Right lobe of liver (tissue), 6 donors: ENCODE measurements at places on chromosomes 4 and X.

GRCh38 chr4:58749206-58749605 is 1639.0 kb upstream of the IGFBP7 start:
- no peaks in the 10 kb centered on the region for H3K27me3 ChIP-seq
- H3K4me1 ChIP-seq, result no peaks in the 10 kb centered on the region

DNA sequence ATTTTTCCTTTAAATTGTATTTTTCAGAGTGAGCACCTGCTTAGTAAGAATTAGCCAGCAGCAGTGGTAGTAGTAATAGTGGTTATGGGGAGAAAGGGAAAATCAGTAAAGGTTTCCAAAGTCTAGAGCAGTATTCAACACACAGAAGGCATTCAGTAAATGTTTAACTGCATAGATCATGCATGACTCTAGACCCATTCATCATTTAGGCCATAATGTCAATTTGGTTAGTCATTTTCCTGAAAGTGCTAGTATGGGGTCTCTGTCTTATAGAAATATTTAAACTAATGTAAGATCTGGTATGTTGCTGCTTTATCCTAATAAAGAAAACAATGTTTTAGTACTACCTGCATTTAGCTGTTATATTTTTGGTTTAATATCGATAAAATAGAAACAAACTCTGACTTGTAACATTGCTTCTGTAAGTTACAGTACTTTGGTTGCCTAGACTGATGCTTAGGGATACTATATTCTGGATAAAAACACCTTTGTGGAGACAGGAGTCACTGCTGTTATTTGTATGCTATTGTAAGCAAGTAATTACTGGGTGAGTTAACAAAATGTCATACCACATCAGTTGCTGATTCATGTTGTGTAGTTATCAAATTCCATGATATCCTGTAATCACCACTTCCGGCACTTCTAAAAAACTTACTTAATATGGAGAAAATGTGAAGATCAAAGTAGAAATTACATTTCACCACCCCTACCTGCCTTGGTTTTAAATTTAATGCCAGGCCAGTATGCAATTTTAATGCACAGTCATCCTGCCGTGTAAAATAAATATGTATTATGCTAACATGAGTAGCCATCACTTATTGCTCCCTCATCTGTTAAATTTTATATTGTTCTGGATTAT is 115.8 kb upstream of the BMPR1B start:
- no peak overlapping the region for H3K4me3 ChIP-seq
- H3K4me1 ChIP-seq, result no peaks in the 10 kb centered on the region
- no peak for DNase-seq
- peaks cover 4% of the 10 kb centered on the region for H3K36me3 ChIP-seq
- H3K27ac ChIP-seq, result no peak overlapping the region

GRCh38 chrX:119729408-119730201 is 28.8 kb upstream of the SOWAHD start:
- H3K36me3 ChIP-seq, result no peaks in the 10 kb centered on the region

- no peaks in the 10 kb centered on the region for H3K4me1 ChIP-seq
- DNase-seq, result no peak
- H3K4me3 ChIP-seq, result no peak overlapping the region
Measured at GRCh38 chrX:14618177-14618965, 89.0 kb downstream of the GLRA2 start.

DNA sequence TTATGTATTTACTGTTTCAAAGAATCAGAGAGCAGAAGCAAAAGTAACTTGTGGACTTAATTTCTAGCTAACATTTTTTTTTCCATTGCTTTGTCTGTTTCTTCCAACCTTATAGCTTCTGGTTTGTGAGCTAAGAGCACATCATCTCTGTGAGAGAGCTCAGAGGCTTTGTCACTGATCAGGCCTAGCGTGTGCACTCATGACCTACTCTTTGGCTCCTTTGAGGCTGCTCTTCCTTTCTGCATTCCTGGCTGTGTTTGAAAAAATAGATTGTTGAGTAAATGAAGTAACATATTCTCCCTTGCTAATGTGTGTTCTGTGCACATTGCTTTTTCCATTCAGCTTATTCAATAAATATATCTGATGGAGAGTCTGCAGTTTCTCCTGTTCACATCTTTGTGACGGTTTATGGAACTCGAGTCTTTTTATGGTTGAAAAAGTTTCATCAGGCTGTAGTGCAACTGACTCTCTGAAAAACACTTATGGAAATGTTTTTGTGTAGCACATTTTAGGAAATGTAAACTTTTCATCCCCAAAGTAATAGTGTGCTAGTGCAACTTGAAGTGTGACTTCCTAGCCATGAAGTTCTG is 133.0 kb downstream of the RAPGEF2 start:
- no peaks in the 10 kb centered on the region for H3K27me3 ChIP-seq
- no peak overlapping the region for H3K4me3 ChIP-seq
- no peaks in the 10 kb centered on the region for H3K36me3 ChIP-seq
- no peaks in the 10 kb centered on the region for H3K4me1 ChIP-seq

DNA sequence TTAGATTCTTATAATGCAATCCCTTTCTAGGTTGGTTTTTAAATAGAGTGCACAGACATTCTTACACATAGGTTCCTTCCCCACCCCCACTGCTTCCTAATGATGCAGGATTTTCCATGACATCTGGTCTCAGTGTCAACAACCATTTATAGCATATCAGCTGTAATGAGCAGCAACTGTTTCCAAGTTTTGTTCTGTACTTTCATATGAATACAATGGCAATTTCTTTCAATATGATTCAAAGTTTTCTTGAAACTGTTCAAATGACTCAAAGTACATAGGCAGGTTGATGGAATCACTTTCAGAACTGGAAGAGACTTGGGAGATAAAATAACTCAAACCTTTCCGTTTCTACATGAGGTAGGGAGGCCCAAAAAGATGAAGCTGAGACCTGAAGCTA is 220.7 kb downstream of the CAMK2D start:
- H3K36me3 ChIP-seq, result no peaks in the 10 kb centered on the region
- no peak overlapping the region for H3K4me3 ChIP-seq
- DNase-seq, result no peak
- H3K4me1 ChIP-seq, result no peaks in the 10 kb centered on the region
- H3K27ac ChIP-seq, result no peak overlapping the region

DNA sequence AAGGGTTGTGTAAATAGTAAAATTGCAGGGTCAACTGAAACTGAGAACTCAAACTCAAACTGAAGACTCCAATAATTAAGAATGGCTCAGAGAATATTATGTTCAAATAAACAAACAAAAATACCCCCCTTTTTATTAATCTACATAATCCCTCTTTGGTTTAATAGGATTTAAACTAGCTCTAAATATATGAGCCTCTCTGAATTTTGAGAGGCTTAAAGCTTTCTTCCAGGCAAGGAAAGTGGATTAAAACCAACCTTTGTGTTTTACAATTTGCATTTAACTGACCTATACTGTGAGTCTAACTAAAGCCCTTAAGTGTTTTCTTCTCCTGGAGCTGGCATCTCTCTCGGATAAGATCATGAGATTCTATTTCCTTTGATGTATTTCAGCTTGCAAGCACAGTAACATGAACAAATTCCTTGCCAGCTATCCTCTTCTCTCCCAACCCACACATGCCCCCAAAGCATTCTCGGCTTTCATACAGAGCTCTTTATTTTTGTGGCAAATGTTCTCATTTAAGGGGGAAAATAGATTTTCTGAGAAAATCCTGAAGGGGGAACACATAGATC is 1310.8 kb upstream of the AGA start:
- no peaks in the 10 kb centered on the region for H3K27me3 ChIP-seq
- no peaks in the 10 kb centered on the region for H3K36me3 ChIP-seq
- H3K4me3 ChIP-seq, result no peak overlapping the region
- H3K27ac ChIP-seq, result no peak overlapping the region
- H3K4me1 ChIP-seq, result no peaks in the 10 kb centered on the region
